ENCODE measurements at places on chromosomes 3 and 15.

- no peak for DNase-seq
Measured at GRCh38 chr3:128548426-128549282, 55.7 kb upstream of the GATA2 start.

DNA sequence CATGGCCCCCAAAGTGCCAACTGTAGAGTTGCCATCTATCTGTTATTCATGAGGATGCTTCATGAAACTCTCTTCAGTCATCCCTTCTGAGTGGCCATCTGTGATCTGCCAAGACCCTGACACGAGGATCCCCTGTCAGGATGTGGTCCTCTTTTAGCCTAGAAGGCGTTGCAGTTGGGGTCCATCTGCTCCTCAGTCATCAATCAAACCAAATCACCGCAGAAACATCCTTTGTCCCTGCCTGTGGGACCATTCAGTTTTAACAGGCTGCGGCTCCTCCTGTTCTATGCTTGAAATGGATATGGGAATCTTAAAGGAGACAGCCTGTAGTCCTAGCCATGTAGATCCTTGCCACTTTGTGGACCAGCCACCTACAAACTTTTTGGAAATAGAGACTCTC is 5.9 kb upstream of the RPS27L start:
- DNase-seq = no peak

DNA sequence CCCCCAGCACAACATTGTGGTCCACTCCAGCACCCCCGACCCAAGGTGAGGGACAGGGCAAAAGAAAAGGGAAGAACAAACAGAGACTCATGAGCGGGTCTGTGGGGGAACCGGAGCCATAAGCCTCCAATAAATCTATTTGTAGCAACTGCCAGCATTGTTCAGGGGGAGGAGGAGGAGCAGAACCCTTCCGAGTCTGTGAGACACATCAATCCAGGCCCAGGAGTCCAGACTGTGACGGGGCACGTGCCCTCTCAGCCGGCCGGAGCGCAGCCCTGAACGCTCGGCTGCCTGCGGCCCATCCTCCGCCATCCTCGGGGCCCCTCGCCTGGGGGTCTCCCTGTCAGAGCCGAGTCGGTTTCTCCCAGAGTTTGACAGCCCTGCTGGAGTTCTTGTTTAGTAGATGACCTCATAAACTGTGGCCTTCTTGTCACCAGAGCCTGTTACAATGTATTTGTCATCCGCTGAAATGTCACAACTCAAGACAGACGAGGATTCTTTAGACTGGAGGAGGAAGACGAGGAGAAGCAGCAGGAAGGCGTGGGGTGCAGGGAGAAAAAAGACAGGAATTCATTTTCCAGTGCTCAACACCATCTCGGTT is 47.9 kb downstream of the TLE3 start:
- DNase-seq = no peak

GRCh38 chr3:12947504-12948369 is 106.4 kb upstream of the RPL32 start:
- DNase-seq = no peak

DNA sequence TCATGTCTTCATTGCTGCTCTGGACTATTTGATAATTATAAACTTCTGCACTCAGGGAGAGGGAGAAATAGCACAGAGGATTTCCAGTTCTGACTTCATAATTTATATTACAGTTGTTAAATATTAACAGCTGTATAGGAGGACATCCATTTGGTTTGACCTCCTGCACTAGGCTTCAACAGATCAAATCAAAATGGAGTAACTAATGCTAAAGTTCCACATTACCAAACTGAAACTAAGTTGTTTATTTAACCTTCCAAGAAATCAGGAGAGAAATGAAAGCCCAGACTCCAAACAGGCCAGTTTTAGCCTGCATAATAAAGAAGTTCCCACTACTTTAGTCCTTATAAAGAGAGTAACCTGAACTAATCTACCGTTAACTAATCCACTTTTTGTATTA is 4.6 kb downstream of the PLSCR2 start:
- no peak for DNase-seq

GRCh38 chr3:25156626-25157025 is 271.4 kb upstream of the RARB start:
- DNase-seq = no peak

- DNase-seq = peak; percentile 18
Measured at GRCh38 chr15:34109797-34110663, 8.1 kb downstream of the PGBD4 start.

Measured in G401 (cell line).